ENCODE measurements at places on chromosomes 3 and 15.

GRCh38 chr15:33089878-33090757, 104.4 kb downstream of the FMN1 start:
- peak; percentile 69 for DNase-seq

DNA sequence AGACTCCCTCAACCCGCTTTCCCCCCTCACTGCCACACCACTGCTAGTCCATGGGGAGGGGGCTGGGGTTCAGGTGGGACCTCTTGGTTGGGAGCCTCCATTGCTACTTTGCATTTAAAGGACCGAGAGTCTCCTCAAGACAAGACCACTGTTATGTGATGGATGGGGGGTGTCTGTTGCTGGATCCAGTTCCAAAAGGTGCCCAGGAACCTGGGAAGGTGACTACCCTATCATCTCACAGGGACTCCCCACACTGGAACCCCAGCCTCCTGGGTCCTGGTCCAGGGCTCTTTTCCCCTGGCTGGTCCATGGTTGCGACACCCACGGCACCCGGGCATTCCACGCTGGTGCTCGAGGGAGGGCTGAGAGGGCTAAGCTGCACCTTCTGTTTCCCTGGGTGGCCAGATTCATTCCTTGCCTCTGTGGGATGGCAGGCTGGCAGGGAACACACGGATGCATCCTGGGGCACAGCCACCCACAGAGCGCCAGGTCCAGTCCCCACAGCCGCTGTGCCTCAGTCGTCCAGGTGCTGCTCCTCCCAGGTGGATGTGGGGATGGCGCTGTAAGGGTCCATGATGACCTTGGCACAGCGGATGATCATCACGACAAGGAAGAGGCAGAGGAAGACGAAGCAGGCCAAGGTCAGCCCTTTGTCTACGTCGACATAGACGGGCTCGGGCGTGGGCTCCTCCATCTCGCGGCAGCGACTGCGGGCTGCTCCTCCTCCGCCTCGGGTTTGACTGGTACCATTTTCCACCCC, 48.6 kb downstream of the FAH start:
- DNase-seq, result no peak

DNA sequence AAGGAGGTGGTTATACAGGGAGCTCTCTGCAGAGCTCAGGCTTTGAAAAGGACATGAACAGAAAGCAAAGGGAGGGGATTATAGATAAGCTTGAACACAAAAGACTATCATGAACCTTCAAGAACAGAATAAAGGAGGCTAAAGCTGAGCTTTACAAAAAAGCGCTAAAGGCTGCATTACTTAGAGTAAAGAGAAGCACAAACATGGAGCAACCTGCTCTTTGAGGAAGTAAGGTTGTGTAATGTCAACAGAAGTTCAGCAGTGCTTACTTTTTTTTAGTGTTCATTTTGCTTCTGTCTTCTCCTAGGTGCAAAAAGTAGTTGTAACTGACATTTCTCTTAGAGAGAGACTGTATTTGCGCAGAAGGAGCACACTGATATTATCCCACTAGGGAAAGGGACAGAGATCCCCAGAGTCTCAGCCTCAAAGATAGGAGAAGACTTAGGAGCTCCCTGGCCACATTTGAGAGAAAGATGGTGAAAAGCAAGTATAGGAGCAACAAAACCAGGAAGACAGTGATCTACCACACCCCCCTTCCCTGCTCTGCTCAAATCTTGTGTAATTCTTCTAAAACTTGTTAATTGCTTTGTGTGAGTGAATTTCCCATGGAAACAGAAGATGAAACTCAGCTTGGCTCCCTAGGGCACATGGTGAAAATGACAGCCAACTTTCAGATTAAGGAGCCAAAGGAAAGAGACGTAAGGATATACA, 54.7 kb downstream of the QTRT2 start:
- no peak for DNase-seq

DNA sequence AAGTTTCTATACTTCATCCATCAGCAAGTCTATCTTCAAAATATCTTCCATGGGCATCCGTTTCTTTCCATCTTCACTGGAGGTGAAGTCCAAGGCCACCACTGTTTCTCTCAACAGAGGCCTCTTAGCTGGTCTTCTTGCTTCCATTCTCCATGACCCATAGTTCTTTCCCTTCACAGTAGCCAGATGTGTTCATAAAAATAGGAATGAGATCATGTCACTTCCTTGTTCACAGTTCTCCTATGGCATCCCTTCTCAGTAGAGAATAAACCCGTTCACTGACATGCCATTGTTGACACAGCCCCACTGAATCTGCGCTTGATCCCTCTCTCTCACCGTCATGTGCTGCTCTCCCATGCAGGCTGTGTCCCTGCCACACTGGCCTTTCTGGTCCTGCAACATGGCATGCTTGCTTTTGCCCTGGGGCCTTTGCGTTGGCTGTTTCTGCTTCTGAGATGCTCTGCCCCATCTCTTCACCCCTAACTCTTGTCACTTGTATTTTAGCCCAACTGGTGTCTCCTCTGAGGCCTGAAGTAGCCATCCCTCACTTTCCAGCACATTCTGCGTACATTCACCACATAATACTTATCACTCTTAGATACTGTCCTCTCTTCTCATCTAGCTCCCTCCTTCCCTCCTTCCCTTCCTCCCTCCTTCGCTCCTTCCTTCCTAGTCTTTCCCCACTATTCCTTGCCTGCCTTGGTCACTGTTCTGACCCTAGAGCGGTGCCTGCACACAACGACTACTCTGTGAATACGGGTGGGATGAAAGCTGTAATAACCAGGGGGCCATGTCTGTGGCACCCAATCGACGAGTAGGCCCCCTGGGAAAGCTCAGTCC, 42.0 kb downstream of the STARD5 start:
- DNase-seq, result no peak

DNA sequence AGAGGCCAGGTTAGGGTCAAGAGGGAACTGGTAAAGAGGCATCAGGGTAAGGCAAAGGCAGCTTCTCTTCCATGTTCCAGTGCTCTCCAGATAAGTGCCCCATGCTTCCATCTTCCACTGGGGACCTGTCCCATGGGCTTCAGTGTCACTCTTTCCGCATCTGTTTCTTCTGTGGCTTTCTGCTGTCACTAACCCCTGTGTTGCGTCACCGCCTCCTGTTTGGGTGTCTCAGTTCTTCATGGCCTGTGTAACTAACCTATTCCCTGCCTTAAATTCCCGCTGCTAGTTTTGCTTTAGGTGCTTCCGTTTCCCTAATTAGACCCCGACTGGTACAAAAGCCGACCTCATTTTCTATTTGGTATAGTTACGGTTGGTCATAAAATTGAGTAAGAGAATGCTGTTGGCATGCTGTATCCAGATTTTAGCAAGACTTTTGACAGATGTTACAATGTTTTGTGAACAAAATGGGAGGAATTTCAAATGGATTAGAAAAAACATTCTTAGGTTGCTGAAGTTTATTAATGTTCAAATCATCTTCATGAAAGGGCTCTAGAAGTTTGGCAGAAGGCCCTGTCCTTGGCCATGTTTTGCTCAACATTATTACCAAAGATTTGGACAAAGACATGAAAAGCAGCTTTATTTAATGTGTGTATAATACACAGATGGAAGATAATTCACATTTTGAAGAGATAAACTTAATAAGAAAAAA, 245.3 kb downstream of the BBX start:
- DNase-seq, result no peak

DNA sequence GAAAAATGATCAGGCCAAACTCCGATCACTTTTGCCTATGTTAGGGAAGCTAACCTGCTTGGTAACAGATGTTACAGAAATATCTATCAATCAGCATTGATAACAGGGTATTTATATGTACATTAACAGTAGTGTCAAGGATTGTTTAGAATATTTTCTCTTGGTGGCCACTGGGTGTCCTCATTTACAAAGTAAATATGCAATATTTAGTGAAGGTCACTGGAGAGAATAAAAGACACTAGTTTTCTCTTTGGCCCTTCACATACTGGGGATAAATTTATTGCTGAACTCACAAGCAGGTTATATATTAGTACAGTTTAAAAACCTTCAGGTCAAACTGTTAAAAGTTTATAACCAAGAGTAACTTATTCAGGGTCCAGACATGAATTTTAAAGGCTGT, 69.0 kb downstream of the TIGIT start:
- DNase-seq, result peak; percentile 30

DNA sequence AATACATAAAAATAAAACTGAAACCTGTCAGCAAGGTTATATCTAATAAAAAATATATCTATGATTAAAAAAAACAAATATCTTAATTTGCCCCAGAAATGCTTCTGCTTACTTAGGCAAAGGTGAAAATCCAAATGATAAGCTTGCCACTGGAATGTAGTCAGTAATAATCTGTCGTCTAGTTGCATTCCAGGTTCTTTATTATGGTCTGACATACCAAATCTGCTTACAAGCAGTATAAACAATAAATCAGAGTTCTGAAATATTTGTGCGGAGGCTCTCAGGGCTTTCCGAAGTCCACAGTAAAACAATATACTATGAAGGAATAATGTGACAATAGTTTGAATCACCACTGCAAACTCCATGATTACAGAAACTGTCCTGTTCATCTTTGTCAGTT, 1133.5 kb downstream of the ROBO1 start:
- no peak for DNase-seq

GRCh38 chr3:182766099-182766498, 27.2 kb upstream of the ATP11B start:
- DNase-seq, result no peak

DNA sequence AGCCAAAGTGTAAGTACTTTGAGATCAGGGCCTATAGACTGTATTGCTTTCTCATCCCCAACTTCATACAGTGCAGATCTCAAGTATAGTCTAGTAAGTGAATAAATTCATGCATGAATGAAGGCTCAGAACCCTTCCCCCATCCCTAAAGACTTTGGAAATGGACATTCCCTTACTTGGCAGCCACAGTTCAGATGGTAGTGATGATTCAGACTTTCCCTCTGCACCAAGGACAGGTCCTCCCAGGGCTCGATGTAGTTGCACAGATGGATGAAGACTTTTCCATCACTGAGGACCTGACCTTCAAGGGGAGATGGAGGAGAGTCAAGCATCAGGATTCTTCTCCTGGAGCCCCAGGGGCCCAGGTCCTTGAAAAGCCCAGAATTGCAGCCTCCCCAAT, 4.6 kb downstream of the TIMP4 start:
- no peak for DNase-seq

DNA sequence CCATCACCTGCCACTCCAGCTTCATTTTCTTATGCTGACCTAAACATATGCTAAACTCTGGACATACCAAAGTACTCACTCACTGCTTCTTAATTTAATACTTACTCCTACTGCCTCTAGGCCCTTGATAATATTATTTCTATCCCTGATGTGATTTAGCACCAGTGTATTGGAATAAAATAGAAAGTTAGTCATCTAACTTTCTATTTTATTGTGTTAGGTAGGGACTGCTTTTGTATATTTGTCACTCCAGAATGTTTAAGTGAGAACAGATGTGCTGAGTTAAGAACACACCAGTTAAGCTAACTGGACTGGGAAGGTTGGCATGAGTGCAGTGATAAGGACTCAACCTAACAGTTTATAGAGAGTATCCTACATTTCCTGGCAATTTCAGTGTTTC, 6.5 kb upstream of the CLDN16 start:
- no peak for DNase-seq

DNA sequence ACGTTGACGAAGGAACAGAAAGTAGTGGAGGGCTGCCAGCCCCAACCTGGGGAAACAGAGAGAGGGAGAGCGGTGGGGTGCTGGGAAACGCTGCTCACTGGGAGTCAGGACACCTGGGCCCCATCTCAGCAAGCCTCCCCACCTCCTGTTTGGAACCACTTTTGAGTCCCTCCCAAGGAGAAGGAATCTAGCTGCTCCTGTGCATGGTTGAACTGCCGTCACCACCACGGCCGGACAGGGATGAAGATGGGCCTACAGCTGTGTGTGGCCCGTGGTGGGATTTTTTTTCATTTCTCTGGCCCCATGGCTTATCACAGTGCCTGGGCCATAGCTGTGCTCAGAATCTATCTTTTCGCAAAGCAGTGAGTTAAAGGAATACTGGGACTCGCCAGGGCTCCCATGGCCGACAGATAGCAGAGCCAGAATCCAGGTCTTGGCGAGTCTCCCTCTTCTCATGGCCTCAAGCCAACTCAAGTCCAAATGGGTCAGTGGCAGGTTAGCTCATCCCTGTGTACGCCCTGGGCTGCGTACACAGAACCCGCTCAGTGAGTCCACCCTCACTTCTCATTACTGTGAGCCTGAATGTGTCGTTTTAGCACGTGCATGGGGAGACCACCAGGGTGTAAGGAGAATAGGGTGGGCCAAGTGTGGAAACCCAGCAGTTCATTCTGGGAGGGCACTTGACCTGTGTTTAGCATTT, 271.2 kb downstream of the FAM43A start:
- no peak for DNase-seq

GRCh38 chr3:165545059-165545458, 292.2 kb downstream of the BCHE start:
- no peak for DNase-seq

DNA sequence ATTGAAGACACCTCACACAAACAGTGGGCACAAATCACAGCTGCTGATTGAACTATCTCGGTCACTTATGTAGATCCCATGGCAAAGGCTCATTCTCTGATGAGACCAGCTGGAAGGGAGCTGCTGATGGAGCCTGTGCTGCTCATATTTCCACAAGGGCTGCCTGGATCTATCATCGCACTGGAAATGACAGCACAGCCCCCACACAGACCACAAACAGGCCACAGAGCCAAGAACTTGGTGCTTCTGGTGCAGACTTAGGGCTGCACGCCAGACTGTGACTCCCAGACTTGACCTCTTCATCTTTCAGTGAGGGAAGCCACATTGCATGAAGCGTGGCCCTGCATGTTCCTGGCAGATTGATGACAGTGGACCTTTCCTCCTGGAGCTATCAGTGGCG, 197.6 kb downstream of the MINAR1 start:
- no peak for DNase-seq

GRCh38 chr15:74648051-74648842, 32.6 kb downstream of the CLK3 start:
- DNase-seq, result no peak

DNA sequence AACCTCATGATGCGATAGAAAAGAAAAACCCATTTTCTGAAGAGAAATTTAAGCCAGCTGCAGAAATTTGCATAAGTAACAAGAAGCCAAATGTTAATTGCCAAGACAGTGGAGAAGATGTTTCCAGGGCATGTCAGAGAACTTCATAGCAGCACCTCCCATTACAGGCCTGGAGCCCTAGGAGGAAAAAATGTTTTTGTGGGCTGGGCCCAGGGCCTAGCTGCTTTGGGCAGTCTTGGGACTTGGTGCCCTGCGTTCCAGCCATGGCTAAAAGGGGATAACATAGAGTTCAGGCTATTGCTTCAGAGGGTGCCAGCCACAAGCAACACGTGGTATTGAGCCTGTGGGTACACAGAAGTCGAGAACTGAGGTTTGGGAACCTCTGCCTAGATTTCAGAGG, 10.9 kb upstream of the DAZL start:
- DNase-seq, result no peak

DNA sequence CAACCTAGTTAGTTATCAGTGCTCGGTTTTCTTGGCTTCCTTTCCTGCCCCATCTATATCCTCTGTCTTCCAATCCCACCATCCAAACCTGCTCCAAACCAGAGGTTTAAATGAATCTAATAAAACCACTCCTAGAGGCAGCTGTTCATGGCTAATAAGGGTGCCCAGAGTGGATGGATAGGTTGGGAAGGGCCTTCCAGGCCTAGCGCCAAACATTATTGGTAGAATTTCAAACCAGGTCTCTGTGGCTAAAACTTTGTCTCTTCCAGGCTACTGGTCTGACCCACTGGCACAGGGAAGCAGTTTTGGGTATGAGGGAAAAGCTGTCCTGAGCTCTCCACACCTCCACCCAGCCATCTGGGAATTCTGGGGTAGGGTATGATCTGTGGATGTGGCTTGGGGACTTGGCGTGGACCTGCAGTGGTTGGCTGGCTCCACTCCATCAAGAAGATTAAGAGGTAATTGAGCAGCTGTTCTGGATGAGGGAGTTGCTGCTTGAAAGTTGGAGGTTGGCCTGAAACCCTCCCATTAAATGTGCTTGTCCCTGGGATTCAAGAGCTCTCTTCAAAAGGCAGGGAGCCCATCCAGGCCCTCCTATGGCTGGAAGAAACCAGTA, 29.3 kb upstream of the INSYN1 start:
- DNase-seq, result peak; percentile 72
